ENCODE measurements at places on chromosomes 11 and 22.

GRCh38 chr22:31654408-31654807, 7.6 kb downstream of the PISD start:
- DNase-seq, result no peak

DNA sequence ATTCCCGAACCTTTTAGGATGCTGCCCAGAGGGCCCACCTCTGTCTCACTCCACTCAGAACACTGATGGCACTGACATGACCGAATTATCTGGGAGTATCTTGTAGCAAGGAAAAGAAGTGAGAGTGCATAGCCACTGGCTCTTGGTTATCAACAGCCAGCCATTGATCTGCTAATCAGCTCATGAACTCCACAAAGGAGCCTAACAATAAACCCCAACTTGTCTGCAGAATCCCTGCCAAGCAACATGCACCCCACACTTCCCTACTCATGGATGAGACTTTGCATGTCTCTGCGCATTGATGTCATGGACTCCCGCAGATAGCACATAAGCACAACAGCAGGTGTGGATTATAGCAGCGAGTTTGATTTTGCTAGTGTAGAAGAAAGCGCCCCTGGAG, 1538.9 kb upstream of the RAG2 start:
- no peak for DNase-seq

DNA sequence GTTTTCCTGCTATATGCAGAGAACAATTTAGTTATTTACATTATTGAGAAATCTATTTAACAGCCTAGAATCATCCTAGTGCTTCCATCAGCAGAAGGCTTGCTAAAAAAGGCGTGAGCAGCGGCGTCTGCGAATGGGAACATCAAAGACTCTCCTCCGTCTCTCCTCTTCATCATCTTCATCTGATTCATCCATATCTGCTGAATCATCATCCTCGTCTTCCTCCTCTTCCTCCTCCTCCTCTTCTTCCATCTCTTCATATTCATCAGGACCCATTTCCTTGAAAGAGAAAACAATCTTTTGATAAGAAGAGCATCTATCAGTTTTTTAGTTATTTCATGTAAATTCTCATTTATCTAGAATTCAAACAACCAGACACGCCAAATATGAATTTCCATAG, 5.6 kb upstream of the CD59 start:
- no peak for DNase-seq

- DNase-seq, result no peak
Observed at GRCh38 chr11:2217211-2218030, 45.8 kb upstream of the TH start.

- no peak for DNase-seq
Observed at GRCh38 chr11:35150454-35150853, 11.5 kb downstream of the CD44 start.

- peak; percentile 63 for DNase-seq
Observed at GRCh38 chr11:62427630-62428233, 8.9 kb downstream of the SCGB1A1 start.

DNA sequence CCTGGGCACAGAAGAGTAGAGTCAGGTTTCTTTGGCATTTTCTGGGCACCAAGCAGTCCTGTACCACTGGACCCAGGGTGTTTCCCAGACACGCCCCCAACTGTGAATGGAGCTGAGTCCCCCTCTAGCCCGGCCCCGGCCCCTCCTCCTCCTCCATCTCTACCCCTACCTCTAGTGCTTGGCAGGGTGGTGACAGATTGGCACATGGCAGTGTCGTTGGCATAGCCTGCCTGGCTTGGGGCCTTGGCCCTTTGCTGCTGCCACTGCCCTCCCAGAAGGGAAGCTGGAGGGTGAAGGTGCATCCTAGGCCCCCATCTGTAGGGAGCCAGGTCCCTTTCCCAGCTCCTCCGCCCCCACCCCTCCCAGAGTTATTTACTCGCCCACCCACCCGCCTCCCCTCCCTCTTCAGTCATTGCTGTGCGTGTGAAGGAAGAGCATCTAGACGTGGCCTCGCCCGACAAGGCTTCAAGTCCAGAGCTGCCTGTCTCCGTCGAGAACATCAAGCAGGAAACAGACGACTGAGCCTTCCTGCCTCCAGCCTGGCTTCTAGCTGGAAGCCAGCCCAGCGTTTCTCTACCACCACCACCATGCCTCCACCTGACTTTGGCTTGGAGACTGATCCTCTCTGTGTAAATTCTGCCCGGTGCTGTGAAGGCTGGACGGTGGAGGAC, 10.9 kb downstream of the CHADL start:
- DNase-seq, result no peak

DNA sequence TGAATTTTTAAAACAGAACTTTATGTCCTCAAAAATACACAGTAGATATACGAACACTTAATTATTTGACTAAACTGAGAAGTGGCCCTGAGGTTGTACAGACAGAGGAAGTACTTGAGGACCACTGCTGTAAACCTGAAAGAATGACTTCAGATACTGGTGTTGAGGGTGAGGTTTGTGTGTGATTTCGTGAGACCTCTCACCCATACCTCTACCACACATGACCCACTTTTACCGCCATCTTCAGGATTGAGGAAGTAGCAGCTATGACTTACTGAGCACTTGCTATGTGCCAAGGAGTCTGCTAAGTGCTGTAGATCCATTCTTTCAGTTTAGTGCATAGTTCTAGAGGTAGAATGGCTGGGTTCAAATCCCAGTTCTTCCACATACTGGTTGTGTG, 21.9 kb downstream of the MMP13 start:
- DNase-seq, result no peak

DNA sequence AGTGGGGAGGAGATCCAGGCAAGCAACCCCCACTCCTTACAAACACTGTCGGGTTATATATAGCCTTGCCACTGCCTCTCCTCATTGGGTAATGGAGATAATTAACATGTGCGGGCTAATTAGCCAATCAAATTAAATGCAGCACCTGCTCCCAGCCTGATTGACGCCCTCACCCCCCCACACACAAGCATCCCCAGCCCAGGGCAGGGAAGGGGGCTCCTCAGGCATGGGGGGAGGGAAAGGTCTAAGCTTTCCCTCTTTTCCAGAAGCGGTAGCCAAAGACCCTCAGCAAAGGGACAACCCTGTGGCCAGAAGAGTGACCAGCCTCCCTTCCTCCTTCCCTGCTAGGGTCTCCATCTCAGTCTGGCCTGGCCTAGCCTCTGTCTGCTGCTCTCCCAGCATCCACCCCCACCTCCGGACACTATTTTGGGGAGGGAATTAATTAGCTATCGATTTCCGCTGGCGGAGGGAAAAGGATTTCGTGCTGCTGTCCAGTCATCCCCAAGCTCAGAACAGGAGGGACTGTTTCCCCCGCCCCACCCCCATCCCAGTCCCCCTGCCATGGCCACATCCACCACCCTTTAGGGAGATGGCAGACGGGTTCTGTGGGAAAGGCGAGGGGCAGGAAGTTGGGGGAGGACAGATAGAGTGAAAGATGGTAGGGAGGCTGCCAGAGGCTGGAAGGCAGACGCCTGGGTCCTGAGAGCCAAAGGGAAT, 7.1 kb downstream of the NRXN2 start:
- no peak for DNase-seq

All from EL (cell line).